ENCODE measurements at places on chromosomes 4 and X. TPM values are rescaled to one million over a fixed set of nuclear protein-coding genes. Genes with fewer than 3 reads are reported as not detected.
A peak's percentile ranks its signal among the peaks of the same experiment; 100 is the strongest.

GRCh38 chrX:14506866-14507265 is 22.5 kb upstream of the GLRA2 start:
- no peak for DNase-seq

DNA sequence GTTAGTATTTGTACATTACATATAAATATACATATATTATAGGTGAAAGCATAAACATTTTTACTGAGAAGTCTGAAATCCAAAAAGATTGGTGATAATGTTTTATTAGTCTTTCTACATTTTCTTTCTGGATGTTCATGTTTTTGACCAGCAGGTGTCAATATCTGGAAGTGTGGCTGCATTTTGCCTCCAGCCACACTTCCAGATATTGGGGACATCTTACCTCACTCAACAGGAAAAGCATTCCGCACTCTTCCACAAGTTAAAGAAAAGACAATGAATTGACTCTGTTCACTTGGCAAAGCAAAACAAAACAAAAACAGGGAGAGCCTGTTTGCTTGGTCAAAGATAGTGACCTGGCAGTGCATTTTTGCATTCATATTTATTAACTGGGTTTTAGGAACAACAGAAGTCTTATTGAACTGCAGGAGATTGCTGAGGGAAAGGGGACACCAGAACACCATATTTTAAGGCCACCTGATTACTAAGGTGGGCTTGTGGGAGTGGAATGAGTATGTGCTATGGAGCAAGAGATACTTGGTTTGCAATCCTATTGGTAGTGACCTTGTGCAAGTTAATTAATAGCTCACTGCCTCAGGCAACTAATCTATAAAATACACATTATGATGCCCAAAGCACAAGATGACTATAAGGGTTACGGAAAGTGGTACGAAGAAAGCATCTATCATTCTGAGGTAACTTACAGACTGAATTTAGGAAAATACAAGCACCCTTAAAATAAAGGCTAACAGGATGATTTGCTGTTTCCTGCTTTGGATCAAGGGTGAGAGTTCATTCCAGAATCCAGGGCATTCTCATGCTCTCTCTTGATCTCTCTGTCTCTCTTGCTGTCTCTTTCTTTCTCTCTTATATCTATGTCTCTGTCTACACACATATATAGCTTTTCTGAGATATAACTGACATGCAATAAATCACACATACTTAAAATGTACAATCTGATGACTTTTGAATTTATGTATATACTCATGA is 389.9 kb upstream of the EMCN start:
- DNase-seq: no peak

- no peak for DNase-seq
Observed at GRCh38 chrX:10108288-10108687, 48.5 kb upstream of the CLCN4 start.

DNA sequence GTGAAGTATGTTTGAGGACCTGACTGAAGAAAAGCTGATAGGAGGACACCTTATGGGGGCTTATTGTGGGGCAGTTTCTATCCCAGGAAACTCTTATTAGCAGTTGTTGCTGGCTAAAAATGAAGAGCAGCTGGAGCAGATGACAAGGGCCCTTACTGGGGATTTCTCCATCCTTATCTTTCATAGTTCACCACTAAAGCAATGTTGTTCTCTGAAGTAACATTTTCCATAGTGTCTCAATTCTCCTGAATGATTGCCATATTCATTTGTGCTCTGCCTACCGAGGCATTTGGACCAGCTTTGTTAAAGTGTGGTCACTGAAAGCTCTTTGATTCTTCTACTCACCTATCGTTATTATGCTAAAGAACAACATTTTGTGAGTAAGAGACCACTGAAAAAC is 7.7 kb downstream of the ENOX2 start:
- no peak for DNase-seq

GRCh38 chrX:40646489-40647306 is 663 bp downstream of the CXorf38 start:
- DNase-seq: peak; percentile 19

GRCh38 chr4:120630427-120630826 is 292.1 kb downstream of the PRDM5 start:
- no peak for DNase-seq

- no peak for DNase-seq
Observed at GRCh38 chr4:163587867-163588266, 93.4 kb downstream of the TMA16 start.

- peak; percentile 79 for DNase-seq
Observed at GRCh38 chr4:110533940-110534339, 58.0 kb downstream of the ENPEP start.

DNA sequence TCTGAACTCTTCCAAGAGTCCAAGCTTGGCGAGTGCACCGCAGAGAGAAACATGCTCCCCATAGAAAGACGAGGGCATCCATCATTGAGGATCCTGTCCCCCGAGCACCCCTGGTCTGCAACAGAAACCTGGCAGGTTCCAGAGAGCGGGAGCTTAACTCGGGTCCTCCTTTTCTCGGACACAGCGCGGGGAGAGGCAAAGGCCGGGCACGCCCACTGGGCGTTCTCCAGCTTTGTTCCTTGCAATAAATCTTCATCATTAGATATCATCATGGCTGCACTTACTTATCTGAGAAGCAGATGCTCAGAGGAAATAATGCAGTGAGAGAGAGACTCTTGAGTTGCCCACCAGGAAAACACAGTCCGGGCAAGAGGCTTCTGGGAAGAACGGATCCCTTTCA is 90.1 kb upstream of the PSAPL1 start:
- no peak for DNase-seq

GRCh38 chrX:16788477-16788876 is 2.2 kb downstream of the TXLNG start:
- peak; percentile 3 for DNase-seq

DNA sequence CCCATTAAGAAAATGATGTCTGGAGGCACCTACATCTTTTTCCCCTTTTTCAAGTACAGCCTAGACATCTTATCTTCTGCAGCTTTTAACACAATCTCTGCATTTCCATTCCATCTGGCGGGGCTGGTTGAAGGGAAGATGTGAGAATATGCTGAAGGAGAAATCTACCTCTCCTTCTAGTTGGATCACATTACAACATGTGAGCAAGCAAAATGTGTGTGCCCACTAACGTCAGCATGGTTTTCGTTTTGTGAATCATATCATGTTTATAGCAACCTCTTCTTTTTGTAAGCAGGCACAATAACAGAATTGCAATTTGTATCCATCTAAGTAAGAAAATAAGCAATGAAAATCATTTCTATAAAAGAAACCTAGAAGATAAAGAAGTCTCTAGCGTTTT is 28.9 kb upstream of the MID1 start:
- no peak for DNase-seq

- no peak for DNase-seq
Observed at GRCh38 chr4:147542229-147542990, 61.5 kb downstream of the EDNRA start.

- DNase-seq: peak; percentile 37
Observed at GRCh38 chr4:176778063-176778462, 14.7 kb downstream of the VEGFC start.

DNA sequence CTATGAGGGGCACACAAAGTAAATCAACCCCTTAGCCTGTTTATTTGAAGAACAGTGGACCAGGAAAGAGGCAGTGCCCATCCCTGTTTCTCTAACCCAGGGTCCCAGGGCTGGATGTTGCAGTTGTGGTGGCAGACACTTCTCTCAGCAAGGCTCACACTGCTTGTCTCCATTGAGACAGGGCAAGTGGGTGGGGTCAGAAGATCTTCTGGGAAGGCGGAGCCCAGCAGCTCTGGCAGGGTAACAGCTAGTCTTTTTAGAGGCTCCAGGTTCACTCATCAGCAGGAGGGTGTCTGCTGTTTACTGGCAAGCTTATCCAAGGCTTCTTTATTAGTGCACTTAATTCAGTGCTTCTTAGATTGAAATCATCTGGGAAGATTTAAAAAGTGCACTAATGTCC is 659.8 kb upstream of the DIPK2B start:
- DNase-seq: no peak

DNA sequence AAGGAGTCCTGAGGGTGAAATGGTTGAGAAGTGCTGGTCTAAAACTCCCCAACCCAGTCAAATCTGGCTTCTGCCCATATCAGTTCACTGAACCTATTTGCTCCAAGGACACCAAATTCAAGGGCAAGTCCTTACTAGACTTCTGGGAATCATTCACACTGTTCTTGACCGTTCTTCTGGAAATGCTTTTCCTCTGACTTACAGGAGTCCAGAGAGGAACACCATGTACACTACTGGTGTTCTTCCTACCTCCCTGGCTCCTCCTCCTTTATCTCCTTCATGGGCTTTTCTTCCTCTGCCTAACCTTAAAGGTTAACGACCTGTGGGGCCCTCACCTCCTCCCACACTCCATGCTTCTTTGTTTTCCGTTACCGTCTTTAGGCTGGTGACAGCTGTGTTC is 281.3 kb downstream of the FRMPD4 start:
- no peak for DNase-seq

DNA sequence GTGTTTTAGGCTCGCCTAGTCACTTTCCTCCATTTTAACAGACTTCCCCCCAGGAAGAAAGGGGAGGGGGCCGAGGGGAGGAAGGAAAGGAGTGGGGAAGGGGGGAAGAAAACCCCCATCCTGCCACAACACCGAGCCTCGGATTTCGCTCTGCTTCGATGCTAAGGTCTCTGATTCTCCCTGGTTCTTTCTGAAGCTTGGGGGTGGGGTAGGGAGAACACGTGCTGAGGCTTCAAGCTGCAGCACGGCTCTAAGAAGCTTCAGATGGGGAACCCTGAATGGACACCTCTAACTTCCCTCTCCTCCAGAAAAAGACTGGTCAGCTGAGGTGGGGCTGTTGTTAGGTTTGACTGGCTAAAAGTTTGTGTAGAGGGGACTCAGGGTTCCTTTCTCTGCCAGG is 61.8 kb downstream of the RHOH start:
- DNase-seq: no peak

GRCh38 chrX:9938516-9938915 is 28.6 kb upstream of the CLDN34 start:
- no peak for DNase-seq

- DNase-seq: no peak
Observed at GRCh38 chr4:54224996-54225597, 4.0 kb upstream of the PDGFRA start.

Gene ATP8A1
- total RNA-seq: 1.7 TPM

Gene IGSF1
- total RNA-seq: 1.4 TPM

Gene FAM156A
- total RNA-seq: 21.7 TPM

Gene ARMCX6
- 23.8 TPM for total RNA-seq

Gene DRD5
- total RNA-seq: not detected

Gene RS1
- not detected for total RNA-seq

Gene SPP1
- total RNA-seq: 11.0 TPM

Gene SORBS2
- total RNA-seq: 3.3 TPM

Gene OCIAD2
- 83.1 TPM for total RNA-seq

All from Daoy (cell line).